G401 (cell line): ENCODE measurements at places on chromosomes 16 and 17. TPM values are rescaled to one million over a fixed set of nuclear protein-coding genes. Genes with fewer than 3 reads are reported as not detected.

DNA sequence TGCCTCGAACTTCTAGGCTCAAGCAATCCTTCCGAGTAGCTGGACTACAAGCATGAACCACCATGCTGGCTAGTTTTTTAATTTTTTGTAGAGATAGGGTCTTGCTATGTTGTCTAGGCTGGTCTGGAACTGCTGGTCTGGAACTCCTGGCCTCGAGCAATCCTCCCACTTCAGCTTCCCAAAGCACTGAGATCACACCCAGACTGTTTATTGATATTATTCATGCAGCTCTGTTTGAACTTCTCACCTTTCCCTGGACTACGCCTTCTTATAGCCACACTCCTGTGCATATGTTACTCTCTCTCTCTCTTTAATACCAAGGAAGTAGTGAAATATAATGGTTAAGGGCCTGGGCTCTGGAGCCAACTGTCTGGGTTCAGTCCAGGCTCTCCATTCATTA is 4.6 kb downstream of the COG7 start:
- no peak for DNase-seq

DNA sequence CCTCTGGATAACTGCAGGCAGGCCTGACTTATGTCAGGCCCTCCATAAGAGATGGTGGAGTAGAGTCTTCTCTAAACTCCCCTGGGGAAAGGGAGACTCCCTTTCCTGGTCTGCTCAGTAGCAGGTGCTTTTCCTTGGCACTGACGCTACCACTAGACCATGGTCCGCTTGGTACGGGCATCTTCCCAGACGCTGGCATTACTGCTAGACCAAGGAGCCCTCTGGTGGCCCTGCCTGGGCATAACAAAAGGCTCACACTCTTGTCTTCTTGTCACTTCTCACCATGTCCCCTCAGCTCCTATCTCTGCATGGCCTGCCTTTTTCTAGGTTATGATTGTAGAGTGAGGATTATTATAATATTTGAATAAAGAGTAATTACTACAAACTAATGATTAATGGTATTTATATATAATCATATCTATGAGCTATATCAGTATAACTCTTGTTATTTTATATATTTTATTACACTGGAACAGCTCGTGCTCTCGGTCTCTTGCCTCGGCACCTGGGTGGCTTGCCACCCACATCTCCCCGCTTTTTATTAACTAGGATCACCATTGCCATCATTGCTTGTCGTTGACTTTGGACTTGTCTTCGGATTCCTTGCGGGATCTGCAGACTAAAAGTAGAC is 59.8 kb upstream of the ARL4D start:
- peak; percentile 92 for DNase-seq

GRCh38 chr16:72189865-72190371 is 18.0 kb upstream of the PMFBP1 start:
- peak; percentile 35 for DNase-seq

DNA sequence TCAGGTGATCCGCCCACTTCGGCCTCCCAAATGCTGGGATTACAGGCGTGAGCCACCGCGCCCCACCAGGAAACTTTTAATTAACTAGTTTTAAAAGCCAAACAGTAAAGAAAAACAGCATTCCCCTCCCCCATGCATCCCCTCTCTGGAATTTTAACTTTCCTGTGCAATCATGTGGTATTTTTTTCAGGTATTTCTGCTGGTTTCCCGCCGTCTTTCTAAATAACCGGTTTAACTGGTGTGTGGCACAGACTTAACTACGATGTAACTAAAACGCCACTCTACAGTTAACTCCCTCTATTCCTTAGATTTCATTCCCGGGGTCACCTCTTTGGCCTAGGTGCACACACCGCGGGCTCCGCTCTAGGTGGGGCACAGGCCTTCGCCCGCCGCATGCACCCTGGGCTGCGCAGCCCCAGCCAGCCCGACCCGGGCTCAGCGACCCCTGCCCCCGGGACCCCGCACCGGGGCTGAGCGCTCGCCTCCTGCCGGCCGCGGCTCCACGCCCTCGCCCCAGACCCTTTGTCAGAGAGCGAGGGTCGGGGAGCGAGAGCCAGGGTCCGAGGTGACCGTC is 15.1 kb upstream of the UTP6 start:
- no peak for DNase-seq

DNA sequence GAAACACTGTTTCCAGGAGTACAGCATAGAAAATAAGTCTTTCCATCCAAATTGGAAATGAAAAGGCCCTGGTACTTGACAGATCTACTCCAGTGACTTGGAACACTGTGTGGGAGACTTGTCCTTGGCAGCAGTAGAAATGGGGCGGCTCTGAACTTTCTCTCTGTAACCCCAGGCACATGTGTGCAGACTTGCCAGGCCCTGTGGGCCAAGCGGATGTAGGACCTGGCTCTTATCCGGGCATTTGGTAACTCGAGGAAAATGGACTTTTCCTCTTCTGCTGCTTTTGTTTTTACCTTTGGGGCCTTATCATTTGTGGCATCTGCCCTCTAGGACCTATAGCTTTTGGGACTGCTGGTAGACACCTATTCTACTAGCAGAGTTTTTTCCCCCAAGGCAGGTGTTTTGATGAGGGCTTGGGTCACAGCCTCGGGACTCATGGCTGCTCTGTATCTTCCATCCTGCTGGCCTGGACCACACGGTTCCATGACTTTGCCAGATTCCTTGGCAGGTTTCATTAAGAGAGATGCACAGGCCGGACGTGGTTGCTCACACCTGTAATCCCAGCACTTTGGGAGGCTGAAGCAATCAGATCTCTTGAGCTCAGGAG is 43.5 kb downstream of the SMPD3 start:
- no peak for DNase-seq

DNA sequence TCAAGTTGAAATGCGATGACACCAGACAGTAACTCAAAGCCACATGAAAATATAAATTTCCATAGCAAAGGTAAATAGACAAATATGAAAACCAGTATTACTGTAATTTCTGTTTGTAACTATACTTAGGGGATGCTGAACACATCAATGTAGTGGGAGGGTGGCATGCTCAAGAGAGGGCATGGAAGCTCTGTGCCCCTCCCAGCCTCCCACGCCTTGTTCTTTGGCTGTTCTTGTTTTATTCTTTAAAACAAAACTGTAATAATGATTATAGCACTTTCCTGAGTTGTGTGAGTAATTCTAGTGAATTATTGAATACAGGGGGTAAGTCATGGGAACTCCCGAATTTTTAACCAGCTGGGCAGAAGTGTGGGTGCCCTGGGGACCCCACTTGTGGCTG is 11.0 kb upstream of the GPT2 start:
- DNase-seq, result no peak

GRCh38 chr17:68384471-68384870 is 72.8 kb downstream of the WIPI1 start:
- DNase-seq, result no peak

DNA sequence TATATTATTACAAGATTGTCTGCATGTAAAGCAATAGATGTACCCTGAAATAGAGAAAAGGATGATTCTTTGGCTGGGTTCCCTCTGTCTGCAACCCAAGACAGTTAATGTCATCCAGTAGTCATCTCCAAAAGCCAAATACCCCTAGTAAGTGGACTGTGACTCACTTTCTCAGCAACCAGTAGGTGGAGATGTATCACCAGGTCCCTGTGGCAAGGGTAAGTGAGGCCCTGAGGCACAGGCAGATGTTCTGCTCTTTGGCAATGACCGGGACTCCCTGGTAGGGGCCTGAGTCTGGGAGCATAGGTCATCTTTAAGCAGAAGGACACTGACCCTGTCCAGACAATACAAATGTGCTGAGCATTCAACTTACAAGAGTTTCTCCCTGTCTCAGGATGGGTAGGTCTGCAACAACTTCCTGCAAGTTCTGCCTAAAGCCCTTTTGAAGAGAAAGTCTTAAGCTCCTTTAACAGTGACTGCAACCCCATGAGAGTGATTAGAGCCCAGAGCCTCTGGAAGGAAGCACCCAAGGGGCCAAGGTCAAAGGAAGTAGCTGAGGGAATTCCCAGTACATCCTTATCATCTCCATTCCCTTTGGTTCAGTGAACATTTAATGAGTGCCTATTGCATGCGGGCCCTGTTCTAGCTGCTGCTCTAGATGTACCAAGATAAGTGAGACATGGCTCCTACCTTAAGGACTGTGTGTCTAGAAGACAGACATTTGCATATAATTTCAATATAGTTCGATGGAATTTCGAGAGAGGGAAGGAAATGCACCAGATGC is 31.9 kb downstream of the PMP22 start:
- DNase-seq, result no peak

- peak; percentile 99 for DNase-seq
Measured at GRCh38 chr17:80773243-80773991, 218.2 kb upstream of the CHMP6 start.

GRCh38 chr17:78965491-78965924 is 14.2 kb downstream of the LGALS3BP start:
- peak; percentile 76 for DNase-seq

DNA sequence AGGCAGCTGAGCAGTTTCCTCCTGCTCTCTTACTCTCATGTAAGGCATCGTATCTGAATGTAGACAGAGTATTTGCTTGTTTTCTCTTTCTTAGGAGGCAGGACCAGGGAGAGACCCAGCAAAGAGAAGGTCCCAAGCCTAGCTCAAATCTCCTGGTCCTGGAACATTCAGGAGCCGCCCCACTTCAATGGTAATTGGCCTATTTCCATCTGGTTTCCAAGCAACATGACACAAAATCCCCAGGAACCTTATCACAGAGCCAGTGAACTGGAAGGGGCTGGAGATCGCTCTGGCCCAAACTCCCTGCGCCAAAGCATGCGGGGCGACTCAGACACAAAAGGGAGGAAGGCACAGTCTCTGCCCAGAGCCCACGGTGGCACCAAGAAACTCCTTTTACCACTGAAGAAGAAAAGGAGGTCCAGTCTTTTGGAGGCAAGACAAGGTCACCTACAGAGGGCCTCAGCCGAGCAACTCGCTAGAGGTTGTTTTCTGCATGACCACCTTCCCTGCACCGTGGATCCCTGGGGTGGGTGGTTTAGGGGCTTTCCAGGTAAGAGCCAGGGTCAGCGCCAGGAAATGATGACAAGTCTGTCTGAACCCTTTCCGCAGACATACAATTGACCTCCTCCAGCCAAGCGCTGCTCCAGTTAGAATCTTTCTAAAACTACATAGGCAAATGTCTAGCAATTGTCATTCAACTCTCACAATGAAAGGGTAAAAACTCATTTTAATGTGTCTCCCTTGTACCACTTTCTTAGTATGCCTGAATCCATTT is 394.7 kb downstream of the SOX9 start:
- DNase-seq, result peak; percentile 93

DNA sequence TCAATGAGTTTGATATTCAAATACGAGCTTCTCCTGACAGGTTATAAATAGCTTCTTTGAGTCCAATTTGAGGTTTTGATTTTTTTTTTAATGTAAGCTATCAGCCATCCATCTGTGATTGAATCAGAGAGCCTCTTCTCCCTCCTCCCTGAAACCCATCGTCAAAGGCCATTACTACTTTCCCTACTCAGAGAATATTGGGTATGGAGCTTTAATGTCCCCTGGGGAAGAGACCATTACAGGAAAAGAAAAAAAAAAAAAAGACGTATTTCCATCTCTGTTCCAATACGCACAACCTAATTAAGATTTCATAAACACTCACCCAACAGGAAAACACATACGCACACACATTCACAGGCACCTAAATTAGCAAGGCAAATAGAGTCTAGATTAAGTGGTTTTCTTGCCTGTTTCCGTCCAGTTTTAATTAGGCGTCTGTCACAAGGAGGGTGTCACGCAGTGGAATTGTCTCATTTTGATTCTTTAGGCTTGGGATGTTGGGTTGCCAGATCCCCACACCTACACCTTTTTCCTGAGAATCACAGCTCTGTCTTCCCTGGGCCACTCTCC is 194.3 kb upstream of the RPL38 start:
- DNase-seq, result no peak

GRCh38 chr16:86396901-86397311 is 113.4 kb upstream of the FOXF1 start:
- DNase-seq, result no peak

GRCh38 chr17:72236980-72237633 is 116.3 kb downstream of the SOX9 start:
- DNase-seq, result no peak

DNA sequence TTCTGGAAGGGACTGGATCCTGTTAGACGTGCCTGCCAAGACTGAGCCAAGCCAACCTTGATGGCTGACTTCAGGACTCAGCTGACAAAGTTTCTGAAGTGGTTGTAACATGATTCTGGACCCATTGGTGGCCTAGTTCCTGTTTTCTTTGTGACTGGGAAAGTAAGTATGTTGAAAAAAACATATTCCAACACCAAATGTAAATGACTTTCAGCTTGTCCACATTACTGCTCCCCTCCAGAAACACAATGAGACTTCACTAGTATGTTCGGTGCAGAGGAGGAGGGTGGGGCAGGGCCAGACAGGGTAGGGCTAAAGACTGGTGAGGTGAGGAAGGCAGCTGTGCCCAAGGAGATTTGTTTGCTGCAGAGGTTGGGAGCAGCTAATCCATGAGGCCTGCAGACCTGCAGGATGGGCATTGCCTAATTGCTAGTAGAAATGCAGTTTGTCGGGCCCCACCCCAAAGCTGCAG is 26.4 kb downstream of the NMT1 start:
- DNase-seq, result no peak

GRCh38 chr16:84526794-84527531 is 22.5 kb upstream of the MEAK7 start:
- DNase-seq, result no peak

- DNase-seq, result no peak
Measured at GRCh38 chr17:5424909-5425308, 4.9 kb downstream of the RPAIN start.

DNA sequence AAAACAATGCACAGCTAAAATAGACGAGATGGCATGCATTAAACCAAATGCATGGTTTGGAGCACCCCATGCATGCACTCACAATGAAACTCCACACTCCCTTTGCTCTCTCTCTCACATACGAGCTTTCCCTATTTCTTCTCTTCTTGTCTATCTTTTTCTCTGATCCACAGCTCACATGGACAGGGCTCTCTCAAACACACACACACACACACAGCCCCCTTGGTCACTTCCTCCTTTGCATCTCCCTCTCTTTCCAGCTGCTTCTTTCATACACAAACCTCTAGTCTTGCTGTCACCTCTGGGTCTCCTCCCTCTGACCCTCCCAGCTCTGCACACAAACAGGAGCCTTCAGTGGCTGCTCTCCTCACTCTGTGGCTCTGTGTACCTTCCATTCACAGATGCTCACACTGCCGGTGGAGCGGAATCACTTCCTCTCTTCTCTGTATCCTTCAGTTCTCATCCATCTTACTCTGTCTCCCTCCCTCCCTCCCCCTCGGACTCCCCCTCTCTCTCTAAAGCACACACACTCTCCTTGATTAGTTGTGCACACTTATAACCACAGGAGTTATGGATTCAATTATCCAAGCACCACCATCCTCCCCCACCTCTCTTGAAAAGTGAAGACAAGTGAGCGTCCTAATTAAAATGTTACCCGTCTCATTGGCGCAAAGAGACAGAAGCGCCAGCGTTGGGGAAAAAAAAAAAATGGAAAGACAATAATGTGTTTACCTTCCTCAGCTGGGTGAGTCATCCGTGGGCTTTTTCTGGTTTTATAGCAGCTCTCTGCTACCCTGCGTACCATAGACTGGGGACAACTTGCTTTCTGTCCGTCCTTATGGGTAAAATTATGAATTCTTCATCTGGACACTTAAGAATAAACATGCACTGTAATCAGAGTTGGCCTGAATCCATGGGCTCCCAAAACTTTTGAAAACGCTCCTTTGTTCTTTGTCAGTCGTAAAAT is 90.8 kb downstream of the SHISA6 start:
- DNase-seq, result no peak

The CPD gene
- 18.5 and 38.6 TPM in 2 replicates for total RNA-seq

The ZSCAN10 gene
- 11.2 and 17.3 TPM in 2 replicates for total RNA-seq

The SOX15 gene
- 6.8 and 12.1 TPM in 2 replicates for total RNA-seq

The SLC6A2 gene
- total RNA-seq, result not detected in 2 replicates

The CD300C gene
- not detected in 2 replicates for total RNA-seq

The C17orf50 gene
- total RNA-seq, result not detected in 2 replicates

The CCDC144A gene
- total RNA-seq, result not detected in 2 replicates
